ENCODE measurements at places on chromosomes 6 and 20.

GRCh38 chr20:20887593-20888265, 175.3 kb upstream of the RALGAPA2 start:
- no peak for DNase-seq

DNA sequence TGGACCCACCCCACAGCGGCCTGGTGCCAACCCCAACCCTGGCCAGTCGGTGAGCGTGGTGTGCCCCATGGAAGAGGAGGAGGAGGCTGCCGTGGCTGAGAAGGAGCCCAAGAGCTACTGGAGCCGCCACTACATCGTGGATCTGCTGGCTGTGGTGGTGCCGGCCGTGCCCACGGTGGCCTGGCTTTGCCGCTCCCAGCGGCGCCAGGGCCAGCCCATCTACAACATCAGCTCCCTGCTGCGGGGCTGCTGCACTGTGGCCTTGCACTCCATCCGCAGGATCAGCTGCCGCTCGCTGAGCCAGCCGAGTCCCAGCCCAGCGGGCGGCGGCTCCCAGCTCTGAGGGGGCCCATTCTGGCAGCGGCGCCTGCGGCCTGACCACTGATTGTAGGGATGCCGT, 23.2 kb downstream of the SDCBP2 start:
- no peak for DNase-seq

DNA sequence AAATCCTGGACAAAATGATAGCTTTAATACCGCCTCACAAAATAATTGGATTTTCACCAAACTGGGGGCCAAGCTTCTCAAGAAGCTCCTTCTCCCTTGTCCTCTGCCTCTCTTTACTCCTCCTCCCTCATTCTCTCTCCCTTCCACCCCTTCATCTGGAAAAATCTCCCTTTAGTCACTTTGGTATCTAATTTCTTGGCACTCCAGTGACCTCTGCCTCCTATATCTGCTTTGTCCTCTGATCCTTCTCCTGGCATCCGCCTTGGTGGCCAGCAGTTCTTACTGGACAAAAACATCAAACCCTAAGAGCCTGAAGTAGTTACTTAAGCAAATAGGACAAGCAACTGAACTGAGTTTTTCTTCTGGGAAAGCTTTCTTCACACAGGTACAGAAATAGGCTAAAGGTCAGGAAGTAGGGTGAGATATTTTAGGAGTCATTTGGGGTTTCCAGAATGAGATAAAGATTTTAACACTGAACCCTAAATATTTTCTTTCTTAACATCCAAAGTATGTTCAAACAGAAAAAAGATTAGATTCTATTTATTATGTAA, 220.7 kb downstream of the ARHGAP18 start:
- DNase-seq = no peak

GRCh38 chr6:50390416-50390815, 322.9 kb upstream of the TFAP2D start:
- no peak for DNase-seq

GRCh38 chr6:111602481-111603011, 3.1 kb downstream of the TRAF3IP2 start:
- no peak for DNase-seq

DNA sequence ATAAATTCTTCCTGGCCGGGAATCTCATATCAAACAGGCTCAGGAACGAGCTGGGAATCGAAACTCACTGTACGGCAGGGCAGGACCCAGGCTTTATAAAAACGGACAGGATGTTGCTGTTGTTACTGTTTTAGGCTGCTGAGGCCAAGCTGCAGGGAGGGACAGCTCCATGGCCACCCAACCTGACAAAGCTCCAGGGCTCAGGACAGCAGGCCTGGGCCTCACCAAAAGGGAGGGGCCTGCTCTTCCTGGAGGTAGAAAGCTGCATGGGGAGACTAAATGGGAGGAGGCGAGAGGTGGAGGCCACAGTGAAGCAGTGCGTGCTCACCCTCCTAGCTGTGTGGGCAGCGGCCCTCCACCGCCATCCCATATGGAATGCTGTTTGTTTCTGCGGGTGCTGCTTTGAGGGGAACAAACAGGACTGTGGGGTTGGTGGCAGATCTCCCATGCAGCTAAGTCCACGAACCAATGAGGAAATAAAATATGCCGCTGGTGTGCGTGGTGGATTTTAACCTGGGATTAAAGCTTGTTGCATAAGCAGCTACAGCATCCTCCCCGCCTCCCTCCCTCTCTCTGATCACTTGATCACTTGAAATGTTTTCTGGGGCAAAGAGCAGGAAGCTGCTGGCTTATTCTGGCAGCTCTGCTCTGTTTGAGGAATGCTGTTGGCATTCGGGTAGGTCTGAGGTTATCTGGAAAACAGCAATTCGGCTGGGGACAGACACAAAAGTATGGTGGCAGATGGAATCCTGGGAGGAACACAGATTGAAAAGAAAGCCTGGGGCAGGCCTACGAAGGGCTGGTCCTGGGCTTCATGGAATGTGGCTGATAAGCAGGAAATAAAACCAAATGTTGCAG, 2.4 kb upstream of the ZMYND8 start:
- DNase-seq = no peak

GRCh38 chr20:44690781-44691423, 24.3 kb upstream of the CCN5 start:
- DNase-seq = no peak

- DNase-seq = no peak
Observed at GRCh38 chr20:1296117-1296610, 30.1 kb downstream of the SNPH start.

GRCh38 chr6:144007478-144008119, 460 bp downstream of the PLAGL1 start:
- no peak for DNase-seq

DNA sequence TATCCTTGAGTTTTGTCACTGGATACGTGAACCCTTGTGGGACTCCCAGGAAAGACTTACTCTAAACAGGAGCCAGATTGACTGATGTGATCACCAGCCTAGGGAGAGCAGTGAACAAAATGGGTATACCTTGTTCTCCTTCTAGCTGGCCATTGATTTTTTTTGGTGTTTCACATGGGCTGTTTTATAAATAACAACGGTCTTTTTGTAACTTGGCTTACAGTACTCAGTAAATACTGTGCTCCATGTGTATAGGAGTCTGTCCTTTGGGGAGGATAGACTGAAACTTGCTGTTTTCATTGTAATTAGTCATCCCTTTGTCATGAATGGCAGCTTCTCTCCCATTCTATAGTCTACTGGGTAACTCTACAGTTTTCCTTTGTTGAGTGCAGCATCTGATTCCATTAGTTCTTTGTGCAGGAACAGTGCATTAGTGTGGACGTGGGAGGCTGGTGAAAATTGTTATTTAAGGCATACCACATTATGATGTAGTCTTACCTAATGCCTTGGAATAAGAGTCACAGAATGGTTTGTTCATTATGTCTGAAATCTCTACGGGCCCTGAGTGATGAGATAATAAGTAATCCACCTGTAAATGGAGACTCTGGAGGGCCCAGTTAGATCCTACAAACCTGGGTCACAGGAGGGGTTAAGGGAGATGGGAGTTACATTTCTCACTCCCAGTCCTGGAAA, 89.5 kb downstream of the TIAM2 start:
- no peak for DNase-seq

DNA sequence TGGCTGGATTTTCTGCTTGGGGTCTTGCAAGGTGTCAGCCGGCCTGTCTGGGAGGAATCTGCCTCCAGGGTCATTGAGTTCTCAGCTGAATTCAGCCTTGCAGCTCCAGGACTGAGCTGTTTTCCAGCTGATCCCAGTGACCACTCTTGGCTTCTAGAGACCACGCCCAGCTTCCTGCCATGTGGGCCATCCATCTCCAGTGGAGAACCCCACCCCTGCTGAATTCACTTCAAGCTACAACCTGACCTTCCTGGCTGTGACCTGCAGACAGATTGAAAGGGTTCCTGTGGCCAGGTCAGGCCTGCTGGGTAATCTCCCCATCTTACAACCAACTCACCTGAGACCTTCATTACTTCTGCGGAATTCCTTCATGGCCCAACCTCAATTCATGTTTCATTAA, 26.5 kb upstream of the SYNDIG1 start:
- no peak for DNase-seq

DNA sequence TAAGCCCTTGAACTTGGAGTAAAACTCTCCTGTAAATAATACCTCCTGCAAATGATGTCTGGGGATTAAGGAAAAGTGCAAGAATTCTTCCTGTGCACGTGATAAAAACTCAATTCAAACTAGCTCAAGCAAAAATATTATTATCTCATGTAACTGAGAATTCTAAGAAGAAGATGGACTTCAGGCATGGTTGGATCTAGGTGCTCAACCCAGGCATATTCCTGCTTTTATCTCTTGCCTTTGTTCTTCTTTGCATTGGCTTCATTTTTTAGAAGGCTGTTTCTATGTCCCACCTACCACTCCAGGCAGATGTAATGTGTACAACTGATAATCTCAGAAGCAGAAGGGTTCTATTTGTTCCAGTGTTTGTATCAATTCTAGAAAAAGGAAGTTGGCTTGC, 95.8 kb downstream of the DACT2 start:
- DNase-seq = no peak

DNA sequence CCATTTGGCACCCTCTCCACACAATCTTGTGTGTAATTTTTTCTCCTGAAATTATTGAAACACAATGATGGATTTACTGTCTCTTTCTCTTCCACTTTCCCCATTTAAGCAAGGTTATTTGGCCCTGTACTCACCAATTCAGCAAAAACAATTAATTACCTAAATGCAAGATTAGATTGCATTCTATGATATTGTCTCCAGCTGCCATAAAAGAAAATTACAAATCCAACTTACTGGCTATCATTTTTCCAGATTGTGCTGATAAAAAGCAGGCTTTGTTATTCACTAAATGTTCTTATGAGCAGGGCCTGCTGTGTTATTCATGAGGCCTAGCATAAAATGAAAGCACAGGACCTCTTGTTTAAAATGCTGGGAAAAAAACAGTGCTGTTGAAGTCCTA, 95.8 kb upstream of the IRAK1BP1 start:
- no peak for DNase-seq

DNA sequence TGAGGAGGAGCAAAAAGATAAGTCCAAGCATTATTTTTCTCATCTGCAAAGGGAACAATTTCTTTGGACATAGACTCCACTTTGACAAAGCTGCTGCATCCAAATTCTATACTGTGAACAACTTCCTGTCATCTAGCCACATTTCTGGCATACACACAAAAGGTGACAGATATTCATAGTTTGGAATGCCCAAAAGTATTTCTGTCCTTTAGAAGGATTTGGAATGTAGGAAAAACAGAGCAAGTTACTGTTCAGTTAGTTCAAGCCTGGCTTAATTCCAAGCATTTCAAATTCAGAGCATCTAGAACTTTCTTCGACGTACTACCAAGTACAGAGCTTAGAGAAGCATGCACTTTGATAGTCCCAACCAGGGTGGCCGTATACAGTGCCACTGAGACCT, 134.0 kb downstream of the PDE7B start:
- no peak for DNase-seq

DNA sequence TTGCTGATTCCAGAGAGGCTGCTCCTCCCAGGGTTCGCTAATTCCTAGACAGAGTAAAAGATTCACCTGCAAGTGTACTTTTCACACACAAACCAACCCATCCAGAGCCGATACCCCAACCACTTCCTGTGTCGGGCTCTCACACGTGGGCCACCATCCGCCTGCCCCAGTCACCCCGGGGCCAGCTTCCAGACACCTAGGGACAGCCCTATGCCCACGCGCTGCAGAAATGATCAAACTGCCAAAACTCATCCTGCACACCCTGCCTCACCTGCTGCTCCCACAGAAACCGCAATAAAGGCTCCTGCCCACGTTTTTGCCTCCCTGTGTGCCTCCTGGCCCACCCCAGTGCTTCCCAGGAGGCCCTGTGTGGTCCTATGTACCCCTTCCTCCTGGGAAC, 59.5 kb downstream of the PSMG4 start:
- DNase-seq = peak; percentile 12

DNA sequence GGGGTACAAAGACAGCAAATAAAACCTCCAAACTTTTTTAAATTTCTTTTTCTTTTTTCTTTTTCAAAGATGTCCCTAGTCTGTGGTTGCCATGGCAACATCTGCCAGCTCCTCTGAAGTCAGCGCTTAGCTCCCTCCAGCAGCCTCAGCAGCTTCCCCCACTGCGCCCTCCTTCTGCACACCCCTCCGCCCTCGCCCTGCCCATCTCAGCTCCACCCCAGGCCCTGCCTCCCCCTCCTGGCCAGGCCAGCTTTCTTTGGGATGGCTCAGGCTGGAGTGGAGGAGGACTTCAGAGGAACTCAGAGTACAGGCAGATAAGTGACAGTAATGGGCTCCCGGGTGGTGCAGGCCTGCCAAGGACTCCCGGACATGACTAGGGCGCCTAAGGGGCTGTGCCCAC, 104.6 kb downstream of the LRFN2 start:
- DNase-seq = no peak

GRCh38 chr6:81693266-81693665, 59.2 kb downstream of the TENT5A start:
- no peak for DNase-seq

DNA sequence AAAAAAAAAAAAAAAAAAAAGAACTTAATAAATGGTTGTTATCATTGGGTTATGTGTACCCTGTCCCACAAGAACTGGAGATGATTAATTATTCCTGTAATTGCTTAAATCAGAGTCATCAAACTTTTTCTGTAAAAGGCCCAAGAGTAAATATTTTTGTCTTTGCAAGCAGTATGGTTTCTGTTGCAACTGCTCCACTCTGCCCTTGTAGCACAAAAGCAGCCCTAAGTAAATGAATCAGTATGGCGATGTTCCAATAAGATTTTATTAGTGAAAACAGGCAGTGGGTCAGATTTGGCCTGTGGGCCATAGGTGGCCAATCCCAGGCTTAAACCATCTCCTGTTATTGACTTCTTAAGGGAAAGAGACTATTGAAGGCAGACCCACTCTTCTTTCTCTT, 252.7 kb downstream of the TSHZ2 start:
- no peak for DNase-seq

- DNase-seq = no peak
Observed at GRCh38 chr20:63050406-63050805, 43.6 kb upstream of the BHLHE23 start.

DNA sequence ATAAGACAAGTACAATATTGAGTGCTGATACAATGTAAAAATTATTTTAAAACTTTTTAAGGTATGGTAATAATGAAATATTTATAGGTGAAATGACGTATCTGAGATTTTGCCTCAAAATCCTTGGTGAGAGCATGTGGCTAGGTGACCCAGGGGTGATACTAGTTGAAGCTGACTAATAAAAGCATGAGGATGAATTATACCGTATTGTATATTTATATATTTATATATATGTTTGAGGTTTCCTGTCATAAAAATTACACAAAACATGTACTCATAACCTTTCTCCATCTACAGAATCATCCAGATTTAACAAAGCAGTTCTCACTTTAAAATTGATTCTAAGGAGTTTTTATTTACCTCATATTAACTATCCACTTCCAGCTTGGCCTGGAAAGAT, 358.1 kb downstream of the CDKAL1 start:
- DNase-seq = no peak

- DNase-seq = no peak
Observed at GRCh38 chr6:14689639-14690038, 556.2 kb upstream of the JARID2 start.

DNA sequence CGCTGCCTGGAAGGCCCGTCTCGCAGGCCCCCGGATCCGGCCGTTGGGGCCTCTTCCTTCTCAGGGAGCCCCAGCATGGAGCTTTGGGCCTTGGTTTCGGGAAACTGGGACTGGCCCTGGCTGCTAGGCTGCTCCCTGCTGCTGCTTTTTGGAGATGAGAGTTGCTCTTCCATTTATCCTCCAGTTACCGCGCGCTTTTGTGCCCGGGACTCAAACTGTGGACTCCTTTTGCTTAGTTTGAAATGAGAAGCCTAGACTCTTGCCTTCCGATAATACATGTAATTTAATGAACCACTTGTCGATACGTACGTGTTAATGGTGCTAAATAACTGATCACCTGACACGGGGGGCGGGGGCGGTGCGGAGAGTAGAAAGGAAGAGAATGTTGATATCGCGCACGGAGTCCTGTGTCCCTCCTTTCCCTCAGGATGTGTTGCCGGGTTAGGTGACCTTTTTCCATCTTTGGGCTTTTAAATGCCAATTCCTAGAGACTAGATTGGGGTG, 968 bp downstream of the PHF3 start:
- DNase-seq = peak; percentile 38
